ENCODE measurements at places on chromosomes 5 and 9.

DNA sequence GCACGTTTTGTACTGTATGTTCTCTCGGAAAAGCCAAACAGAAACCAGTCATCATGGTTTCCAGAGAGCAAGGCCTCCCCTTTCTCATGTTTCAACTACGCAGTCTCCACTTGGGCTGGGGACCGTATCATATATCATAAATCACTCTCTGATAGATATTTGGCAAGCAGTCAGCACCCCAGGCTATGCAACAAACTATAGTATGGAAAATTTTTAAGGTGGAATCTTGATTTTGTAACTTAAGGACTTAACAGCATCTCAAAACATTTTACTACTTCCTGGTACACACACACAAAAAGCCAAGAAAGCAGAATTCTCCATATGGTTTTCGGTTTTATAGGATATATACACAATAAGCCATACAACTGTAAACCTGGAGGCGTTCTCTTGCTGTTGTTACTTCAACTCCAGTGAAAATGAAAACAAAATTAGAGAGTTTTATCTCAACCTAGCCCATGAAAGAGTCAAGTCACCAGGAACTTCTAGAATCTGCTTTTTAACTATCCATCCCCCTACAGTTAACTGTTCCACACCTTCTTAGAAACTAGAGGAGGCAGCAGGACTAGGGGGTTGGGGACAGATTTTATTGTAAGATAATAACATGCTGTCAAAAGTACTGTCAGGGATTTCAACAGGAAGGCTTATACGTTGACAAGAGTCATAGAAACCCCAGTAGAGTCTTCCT is 283.4 kb downstream of the NFIB start:
- no peak for DNase-seq

GRCh38 chr5:129069292-129069691 is 25.3 kb upstream of the ISOC1 start:
- no peak for DNase-seq

GRCh38 chr9:116157436-116158138 is 4.0 kb downstream of the PAPPA start:
- no peak for DNase-seq

DNA sequence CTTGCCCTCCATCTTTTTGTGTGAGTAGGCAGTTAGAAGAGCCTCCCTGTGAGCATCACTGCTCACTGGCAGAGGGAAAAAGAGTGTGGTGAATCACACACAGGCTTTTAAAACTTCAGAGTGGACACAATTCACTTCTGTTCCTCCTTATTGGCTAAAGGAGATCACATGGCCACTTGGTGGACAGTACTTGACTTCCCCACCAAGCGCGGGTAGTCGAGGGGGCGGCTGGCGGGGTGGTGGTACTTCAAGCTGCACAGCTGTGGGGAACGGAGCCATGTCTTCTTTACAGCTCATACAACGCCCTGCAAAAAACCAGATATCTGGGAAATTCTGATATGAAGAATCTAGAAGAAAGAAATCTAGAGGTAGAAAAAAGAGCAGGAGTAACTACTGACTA is 95.4 kb downstream of the PAM start:
- no peak for DNase-seq

- DNase-seq: no peak
These were observed 92.3 kb upstream of the FANCC start for GRCh38 chr9:95409650-95410426.

GRCh38 chr9:123162791-123163345 is 105.5 kb downstream of the STRBP start:
- no peak for DNase-seq

- no peak for DNase-seq
These were observed 243 bp upstream of the SHISAL2B start for GRCh38 chr5:64690104-64690416.

Measured in CD4-positive, alpha-beta T cell treated with Interleukin-17A for 1 hour (primary cell).